NCI-H526 treated with DMSO at 0.1 percent for 48 hours (cell line): ENCODE measurements at places on chromosomes 16 and 17.
A peak's percentile ranks its signal among the peaks of the same experiment; 100 is the strongest.

DNA sequence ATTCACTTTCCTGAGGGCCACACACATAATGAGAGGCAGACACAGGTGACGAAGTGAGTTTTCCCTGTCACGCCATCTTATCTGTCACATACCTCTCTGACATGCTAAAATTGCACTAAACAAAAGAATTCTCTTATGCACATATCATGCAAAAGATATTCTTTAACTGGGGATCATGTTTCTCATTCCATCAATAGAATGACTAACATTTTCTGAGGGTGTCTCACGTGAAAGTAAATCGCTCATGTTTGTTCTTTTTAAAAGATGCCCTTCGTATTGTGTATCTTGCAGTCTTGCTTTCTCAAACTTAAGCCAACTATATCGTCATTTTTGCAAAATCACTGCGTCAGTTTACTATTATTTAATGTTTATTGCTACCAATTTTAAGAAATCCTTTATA, 306.4 kb downstream of the WWOX start:
- no peak for DNase-seq

GRCh38 chr17:50688245-50688644, 19.5 kb downstream of the ANKRD40 start:
- DNase-seq = no peak

DNA sequence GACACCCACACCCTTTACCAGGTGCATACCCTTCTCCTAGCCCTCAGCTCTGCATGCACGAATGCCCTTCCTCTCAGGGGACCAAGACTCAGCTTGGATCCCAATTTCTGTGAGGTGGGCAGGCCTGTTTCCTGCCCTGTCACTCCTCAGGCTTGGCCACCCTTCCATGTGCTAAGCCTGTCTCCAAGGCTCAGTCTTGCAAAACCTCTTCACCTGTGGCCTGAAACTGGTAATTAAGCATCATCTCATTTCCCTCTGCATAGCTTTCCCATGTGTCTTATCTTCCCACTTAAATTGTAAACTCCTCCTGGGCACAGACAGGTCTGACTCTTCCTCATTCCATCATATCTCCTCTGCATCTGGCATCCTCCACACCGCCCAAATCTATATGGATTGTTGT, 31.0 kb upstream of the SMPD3 start:
- DNase-seq = no peak

DNA sequence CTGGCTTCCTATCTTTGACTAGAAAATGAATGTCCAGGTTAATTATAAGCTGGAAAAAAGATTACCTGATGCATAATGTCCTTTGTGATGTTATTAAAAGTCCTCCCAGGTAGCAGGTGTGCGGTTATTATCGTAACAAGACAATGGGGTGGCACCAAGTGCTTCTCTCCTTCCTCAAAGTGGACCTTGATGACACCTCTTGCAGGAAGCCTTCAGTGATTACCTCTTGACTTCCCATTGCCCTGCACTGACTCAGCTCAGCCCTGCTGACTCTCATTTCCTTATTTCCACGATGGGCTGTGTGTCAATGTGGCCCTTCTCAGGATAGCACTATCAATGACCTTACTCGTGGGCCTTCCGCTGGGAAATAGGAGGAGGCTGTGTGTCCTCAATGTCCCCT, 477.4 kb upstream of the CCL2 start:
- DNase-seq = no peak

- no peak for DNase-seq
These were observed 69.0 kb downstream of the CNTNAP4 start for GRCh38 chr16:76346210-76346609.

DNA sequence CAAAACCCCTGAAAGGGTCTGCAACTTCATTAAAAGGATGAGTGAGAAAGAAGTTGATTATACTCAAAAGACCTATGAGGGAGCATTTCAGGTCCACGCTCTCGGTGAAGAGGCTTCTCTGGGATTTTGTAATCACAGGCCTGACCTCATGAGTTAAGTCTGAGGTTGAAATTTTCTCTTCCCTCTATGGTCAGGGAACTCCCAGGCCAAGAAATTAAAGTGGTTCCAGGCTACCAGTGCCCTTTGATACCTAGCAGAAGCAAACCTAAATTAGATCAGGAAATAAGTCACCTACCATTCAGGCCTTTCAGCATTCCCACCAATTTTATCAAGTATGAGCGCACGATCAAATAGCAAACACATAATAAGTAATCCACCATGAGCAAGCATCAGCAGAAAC, 27.9 kb downstream of the MBTD1 start:
- DNase-seq = no peak

GRCh38 chr16:53183442-53183841, 128.7 kb downstream of the CHD9 start:
- DNase-seq = no peak

DNA sequence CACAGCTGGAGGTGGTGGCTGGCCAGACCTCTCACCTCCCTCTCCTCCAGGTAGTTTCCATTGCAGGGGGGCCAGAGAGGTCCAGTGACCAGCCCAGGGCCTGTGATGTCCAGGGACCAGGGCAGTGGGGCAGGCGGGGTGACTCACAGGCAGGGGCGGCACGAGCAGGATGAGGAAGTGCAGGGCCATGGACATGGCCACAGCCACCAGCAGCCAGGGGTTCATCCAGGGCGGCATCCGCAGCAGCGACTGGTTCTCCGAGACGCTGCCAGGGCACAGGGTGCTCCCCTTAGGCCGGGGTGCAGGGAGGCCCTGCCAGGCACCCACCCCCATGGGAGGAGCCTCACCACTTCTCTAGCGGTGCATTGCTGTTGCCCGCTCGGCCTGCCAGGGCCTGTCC, 12.9 kb upstream of the P2RX1 start:
- DNase-seq = no peak

GRCh38 chr16:70526403-70526802, 2.8 kb downstream of the SF3B3 start:
- DNase-seq = no peak

- DNase-seq = no peak
These were observed 132.6 kb downstream of the PITPNC1 start for GRCh38 chr17:67509390-67510287.

DNA sequence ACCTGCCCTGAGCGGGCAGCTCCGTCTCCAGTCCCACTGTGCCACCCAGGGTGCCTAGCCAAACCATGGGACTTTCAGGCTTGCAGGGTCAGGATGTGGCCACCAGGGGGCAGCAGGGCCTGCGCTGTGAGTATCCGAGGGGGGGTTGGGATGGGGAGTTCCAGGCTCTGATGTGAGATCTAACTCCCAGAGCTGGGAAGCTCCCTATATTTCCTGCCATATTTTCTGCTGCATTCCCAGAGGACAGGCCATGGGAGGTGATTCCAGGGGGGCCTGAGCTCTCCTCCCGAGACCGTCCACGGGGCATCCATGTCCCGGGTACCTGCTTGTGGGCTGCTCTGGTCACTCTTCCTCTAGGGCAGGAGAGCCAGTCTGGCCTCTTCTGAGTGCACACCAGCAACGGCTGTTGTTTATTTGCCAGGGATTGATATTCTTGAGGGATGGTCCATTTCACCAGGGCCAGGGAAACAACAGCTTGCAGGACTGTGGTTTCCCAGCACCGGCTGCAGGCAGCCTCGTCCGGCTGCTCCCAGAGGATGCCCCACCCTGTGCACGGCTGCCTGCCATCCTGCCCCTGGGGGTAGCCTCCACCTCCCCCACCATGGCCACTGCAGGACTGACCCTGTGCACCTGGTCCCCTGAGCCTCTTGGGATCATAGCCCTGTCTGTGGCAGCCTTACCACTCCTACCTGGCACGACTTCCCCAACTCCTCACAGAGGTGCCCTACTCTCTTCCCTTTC, 1.2 kb downstream of the GPR142 start:
- peak; percentile 5 for DNase-seq

GRCh38 chr16:1631230-1631629, 19.1 kb downstream of the CRAMP1 start:
- DNase-seq = no peak

DNA sequence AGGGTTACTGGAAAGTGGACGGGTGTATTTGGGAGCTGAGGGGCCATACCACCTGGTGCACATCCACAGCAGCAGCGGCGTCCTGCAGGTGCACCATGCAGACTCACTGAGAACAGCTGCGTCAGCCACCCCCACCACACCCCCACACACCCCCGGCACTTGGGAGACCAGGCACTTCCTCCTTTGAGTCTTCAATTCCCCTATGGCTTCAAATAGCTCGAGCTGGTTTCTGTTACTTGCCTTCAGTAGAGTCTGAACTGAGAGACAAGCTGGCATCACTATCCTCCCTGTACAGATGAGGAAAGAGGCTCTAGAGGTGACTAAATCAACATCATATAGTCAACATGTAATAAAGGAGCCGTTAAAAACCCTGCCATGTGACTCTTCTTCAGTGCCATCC, 15.4 kb downstream of the CUEDC1 start:
- DNase-seq = peak; percentile 85

DNA sequence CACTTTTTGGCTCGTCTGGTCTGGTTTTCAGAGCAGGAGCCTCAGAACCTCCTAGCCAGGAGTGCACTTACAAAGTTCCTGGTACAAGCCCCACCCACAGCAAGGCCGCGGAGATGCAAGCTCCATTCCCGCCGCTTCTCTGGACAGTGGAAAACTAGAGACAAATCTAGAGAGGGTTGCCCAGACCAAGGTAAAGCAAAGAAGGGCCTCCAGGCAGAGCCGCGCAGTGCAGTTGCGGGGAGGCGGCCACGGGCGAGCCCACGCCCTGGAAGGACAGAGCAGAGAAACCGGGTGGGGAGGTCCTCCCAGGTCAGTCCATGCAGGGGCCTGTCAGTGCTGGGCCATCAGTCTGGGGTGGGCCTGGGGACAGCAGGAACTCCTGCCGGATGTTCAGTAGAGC, 11.0 kb upstream of the OSGIN1 start:
- DNase-seq = no peak

DNA sequence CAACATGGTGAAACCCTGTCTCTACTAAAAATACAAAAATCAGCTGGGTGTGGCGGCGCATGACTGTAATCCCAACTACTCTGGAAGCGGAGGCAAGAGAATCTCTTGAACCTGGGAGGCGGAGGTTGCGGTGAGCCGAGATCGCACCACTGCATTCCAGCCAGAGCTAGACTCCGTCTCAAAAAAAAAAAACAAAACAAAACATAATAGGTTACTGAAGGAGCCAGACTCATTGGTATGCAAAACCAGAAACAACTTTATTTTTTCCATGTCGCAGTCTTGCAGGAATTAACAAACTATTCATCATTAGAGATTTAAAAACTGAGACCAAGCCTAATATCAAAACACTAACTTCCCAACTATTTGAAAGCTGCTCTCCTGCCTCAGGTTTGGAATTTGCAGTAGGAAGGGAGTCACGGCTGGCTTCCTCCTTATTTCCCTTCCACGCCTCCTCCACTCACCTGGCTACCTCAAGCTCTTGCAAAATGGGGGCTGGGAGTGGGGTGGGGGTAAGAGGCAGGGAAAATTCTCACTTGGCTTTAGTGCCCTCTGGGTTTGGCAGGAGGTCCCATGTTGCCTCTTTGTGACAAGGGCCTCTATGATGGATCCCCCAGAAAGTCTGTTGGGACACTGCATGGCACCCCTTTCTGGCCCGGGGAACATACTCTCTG, 34.1 kb upstream of the MYH10 start:
- no peak for DNase-seq
